ENCODE measurements at places on chromosomes 7 and 10.
A peak's percentile ranks its signal among the peaks of the same experiment; 100 is the strongest.

DNA sequence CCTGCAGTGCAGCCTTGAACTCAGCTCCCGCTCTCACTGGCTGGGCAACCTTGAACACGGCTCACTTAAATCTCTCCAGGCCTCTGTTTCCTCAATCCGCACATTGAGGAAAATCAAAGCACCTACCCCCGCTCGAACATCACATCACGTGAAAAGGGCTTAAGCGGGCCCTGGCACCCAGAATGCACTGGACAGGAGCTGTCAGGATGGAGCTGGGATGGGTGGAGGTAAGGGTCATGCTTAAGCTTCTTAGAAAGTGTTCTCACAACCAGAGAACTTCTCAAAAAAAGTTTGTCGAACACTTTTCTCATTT, 55.7 kb upstream of the MGMT start:
- no peak for DNase-seq

GRCh38 chr7:1494447-1494846, 9.7 kb downstream of the INTS1 start:
- DNase-seq: no peak

DNA sequence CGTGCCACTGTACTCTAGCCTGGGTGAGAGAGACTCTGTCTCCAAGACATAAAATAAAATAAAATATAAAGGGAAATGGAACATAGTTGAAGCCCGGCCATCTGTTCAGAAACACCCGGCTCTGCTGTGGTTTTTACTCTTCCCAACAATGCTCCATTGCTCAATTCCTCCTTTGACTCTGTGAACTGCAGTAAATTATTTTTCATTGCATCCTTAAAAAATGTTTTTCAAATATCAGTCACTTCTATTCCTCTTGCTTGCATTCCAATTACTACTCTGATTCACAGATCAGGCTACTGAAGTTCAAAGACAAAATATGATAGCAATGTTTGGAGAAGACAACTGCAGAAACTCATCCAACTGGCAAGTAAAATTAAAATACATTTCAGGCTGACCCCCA, 983.0 kb downstream of the SORCS1 start:
- DNase-seq: peak; percentile 12

- no peak for DNase-seq
Measured at GRCh38 chr7:38448054-38448453, 174.6 kb upstream of the TARP start.

- DNase-seq: no peak
Measured at GRCh38 chr10:31014161-31014875, 17.3 kb downstream of the ZNF438 start.

- no peak for DNase-seq
Measured at GRCh38 chr10:5404208-5405041, at the start of gene TUBAL3. TUBAL3 (minus strand) TSS chr10:5404828; CDS start chr10:5404792, 36 bp downstream.

GRCh38 chr10:124842721-124843120, 41.1 kb downstream of the ABRAXAS2 start:
- no peak for DNase-seq

- no peak for DNase-seq
Measured at GRCh38 chr7:131665021-131665420, 108.6 kb upstream of the PODXL start.

DNA sequence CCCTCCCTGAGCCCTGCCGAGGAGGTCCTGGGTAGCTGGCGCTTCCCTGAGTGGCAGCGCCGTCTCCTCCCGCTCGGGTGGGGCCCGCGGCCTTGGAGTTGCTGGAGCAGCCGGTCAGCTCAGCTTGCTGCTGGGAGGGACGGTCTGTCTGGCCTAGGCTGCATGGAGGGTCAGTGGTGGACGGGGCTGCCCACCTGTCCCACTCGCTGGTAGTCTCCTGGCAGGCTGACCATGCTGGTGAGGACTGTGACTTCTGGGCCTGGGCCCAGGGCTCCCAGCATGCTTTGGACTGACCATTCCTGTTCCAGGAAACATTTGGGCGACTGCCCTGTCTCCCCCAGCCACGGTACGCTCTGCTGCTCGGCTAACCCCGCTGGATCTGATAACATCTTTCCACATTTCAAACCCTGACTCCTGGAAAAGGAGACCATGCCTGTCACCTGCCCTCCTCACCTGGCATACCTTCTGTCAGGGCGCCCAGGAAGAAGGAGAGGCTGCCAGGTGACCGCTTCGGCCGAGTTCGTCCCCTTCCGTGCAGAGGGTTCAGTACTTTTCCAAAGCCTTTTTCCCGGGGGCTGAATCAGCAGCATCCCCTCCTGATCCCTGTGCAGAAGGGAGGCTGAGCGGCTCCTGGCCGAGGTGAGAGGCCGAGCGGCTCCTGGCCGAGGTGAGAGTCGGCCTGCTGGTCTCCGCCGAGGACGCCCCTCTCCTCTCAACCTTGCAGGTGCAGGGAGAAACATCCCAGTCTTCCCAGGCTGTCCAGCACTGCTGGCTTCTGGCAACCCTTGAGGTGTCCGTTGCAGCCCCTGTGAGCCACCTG, 43.4 kb downstream of the FAM20C start:
- DNase-seq: no peak

DNA sequence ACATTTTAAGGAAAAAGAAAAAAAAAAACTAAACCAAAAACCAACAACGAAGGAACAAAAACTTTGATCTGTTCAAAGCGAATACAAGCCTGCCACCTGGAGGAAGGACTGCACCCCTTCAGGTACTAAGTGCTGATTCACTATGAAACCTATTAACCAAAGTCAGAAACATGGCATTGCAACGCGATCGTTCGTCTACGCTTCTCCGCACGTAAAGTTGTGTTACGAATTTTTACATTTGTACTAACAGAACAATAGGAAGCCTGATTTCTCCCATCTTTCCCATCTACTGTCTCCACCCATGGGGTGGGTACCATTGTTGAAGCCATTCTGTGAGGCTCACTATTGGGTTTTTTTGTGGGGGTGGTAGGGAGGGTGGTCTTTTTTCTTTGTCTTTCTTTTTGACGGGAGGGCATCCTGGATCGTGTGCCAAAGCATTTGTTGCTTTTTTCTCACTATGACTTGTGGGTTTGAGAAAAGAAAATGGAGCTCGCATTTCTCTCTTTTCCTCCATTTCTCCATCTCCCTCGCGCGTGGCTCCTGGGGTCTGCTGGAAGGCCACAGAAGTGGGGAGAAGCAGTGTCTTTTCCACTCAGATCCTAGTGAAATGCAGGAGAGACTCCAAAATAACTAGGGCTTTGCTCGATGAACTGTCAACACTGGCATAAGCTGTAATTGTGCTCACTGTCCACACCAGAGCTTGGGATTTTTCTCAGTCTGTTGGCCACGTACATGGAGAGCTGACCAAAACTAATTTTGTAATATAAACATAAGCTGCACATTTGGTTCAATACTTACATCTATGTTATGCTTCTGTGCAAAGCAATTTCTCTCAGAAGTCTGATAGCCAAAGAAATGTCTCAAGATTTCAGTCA, 100.9 kb upstream of the YAE1 start:
- DNase-seq: peak; percentile 76

- DNase-seq: peak; percentile 40
Measured at GRCh38 chr10:84783386-84783785, 455.0 kb downstream of the CCSER2 start.

- DNase-seq: no peak
Measured at GRCh38 chr10:32788359-32788758, 169.7 kb downstream of the ITGB1 start.

DNA sequence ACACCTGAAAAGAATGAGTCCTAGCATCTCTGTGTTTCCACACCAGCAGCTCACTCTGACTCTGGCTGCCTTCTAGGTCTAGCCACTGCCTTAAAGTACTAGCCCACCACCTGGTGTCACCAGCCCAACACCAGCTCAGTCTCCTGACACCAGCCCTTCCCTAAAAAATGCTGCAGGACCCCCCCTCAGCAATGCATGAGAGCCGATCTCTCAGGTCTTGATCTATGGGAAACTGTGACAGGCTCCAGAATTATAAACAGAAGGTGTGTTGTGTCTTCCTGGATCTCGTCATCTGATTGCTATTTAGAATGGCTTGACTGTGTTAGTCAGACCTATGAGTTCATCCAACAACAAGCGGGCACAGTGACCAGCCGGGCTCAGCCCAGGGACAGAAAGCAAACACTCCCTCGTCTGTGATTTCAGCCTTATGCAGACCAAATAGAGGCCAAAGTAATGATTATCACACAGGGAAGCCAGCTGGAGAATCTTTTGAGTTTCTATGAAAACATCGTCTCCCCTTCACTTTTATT, 66.6 kb downstream of the CUBN start:
- peak; percentile 58 for DNase-seq
